ENCODE measurements at places on chromosomes 16 and 17. TPM values are rescaled to one million over a fixed set of nuclear protein-coding genes. Genes with fewer than 3 reads are reported as not detected.

The CCL23 gene
- 11.2 TPM for total RNA-seq

DNA sequence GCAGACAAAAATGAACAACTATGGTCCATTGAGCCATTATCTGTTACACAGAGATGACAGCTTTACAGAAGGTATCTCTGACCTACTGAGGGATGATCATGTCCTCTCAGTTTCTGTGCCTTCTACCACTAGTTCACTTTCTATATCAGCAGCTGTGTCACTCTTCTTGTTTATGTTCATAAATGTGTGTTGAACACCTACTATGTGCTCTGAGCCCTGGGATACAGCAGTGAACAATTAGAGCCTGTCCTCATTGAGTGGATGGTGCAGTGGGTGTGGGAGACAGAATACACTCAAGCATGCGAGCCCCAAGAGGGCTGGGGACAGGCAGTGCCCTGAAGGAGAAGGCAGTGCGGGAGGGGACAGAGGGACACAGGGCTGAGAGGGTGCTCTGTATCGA, 92.1 kb downstream of the ABCC6 start:
- no peak for DNase-seq

DNA sequence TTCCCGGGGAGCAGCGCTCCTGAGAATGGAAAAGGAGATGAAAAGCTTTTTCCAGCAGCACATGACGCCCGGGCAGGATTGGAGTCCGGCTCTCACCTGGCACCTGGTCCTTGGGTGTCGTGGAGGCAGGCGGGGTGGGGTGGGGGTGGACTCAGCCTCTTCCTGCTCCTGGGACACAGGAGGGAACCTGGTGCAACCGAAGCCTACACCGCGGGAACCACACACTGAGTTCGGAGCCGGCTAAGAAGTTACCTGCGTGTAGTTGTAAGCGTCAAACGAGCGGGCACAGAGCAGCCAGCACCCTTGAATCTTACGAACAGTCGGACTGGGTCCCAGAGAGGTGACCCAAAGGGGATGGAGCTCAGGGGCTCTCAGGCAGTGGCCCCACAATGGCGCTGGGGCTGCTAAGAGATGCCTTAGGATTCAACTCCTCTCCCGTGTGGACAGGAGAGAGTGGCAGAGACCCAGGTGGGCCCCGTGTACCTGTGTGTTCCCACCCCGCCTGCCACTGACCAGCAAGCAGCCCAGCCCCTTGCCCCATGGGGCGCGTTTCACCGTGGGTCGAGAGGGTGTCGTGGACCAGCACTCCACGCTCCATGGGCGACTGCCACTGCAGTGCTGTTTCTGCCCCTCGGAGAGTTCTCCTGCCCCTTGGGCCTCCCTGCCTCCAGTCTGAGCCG, 105.8 kb upstream of the METRNL start:
- DNase-seq = no peak

The YBX2 gene
- 3.4 TPM for total RNA-seq

- DNase-seq = no peak
Observed at GRCh38 chr17:14214271-14214670, 22.4 kb downstream of the CDRT15 start.

The SLC26A11 gene
- total RNA-seq = 20.1 TPM

The SLC47A1 gene
- 10.8 TPM for total RNA-seq

The MYO19 gene
- total RNA-seq = 70.5 TPM

The CA7 gene
- not detected for total RNA-seq

DNA sequence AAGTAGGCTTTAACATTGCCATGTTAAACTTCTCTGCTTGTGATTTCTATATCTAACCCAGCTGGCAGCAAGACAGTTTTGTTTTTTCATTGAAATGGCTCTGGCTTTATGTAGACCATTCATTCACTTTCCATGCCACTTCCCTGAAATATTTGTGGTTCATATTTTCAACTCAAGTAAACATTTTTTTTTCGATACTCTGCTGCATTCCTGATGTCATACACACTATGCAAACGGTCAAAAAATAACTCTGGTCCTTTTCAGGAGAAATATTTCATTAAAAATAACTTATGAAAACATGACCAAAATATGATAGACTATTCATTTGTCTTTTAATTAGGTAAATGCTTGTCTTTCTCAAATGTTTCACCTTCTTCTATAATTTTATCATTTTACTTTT, 116.3 kb downstream of the USP22 start:
- no peak for DNase-seq

The OTOP3 gene
- 0.64 TPM for total RNA-seq

GRCh38 chr16:73956587-73957494, 339.8 kb upstream of the PSMD7 start:
- no peak for DNase-seq

DNA sequence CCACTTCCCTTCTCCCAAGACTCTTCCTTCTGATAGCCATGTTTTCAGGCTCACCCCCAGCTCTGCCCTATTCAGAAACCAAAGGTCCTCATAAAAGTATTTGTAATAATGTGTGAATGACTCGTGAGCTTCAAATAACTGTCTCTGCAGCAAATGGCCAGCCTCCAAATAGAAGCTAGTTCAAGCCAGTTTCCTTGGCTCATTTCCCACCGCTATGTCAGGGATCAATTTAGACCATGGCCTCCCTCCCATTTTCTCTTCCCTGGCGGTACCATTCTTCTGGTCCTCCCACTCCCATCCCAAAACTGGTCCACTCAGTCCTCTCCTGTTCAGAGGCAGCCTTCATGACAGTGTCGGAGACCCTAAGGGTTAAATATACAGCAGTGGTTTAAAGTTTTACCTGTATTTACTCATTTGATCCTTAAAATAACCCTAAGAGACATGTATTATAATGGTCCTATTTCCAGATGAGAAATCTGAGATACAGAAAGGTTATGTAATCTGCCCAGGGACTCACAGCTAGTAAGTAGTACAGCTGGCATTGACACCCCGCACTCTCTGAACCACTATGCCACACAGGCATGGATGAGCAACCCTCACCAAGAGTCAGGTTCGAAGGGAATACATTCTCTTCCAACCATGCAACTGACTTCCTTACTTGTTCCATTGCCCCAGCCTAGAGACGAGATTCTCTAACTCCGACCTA, 42.9 kb downstream of the GAS7 start:
- no peak for DNase-seq

GRCh38 chr16:87954826-87955225, 3.6 kb downstream of the BANP start:
- no peak for DNase-seq

- no peak for DNase-seq
Observed at GRCh38 chr16:31456988-31457360, 2.3 kb upstream of the ARMC5 start.

The SLC16A5 gene
- 53.7 TPM for total RNA-seq

GRCh38 chr17:44878627-44879221, 20.5 kb downstream of the EFTUD2 start:
- no peak for DNase-seq

- DNase-seq = no peak
Observed at GRCh38 chr17:19497624-19498023, 36.0 kb upstream of the SLC47A1 start.

The HYDIN gene
- 1.5 TPM for total RNA-seq

The SCNN1B gene
- 66.6 TPM for total RNA-seq

All from lower leg skin (tissue), 4 donors.